ENCODE measurements at places on chromosomes 2 and 18.
A peak's percentile ranks its signal among the peaks of the same experiment; 100 is the strongest.

DNA sequence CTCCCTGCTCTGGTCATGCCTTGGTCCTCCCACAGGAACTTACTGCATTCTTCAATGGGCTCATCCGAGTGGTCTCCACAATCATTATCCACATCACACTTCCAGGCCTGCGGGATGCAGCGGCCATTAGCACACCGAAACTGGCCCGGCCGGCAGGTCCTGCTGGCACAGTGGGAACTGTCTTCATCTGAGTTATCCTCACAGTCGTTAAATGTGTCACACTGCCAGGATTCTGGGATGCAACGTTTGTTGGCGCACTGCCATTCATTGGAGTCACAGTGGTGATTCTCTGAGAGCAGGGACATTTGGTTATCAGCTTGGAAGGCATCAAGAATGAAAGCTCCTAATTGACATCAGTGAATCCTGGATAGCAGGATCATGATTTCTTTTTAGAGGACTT, 104.5 kb downstream of the DHRS9 start:
- no peak for DNase-seq

DNA sequence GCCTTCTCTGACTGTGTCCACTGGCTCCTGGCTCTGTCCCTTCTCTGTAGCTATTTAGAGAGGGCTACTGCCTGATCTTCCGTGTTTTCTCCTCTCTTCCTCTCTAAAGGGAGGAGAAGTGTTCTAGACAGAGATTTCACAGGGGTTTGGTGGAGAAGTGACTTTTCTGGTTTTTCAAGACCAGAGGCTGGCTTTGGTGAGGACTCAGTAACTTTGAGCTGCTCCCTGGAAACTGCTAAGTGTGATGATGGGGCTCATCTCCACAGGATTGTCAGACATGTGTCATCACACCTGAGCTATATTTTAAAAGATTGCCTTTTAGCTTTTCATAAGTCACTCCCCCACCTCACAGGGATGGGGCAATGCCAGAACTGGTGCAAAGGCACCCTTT, 6.2 kb downstream of the MAL start:
- no peak for DNase-seq

GRCh38 chr2:226892729-226893128, 56.9 kb downstream of the RHBDD1 start:
- no peak for DNase-seq

GRCh38 chr18:28281400-28281799, 104.5 kb upstream of the CDH2 start:
- no peak for DNase-seq

DNA sequence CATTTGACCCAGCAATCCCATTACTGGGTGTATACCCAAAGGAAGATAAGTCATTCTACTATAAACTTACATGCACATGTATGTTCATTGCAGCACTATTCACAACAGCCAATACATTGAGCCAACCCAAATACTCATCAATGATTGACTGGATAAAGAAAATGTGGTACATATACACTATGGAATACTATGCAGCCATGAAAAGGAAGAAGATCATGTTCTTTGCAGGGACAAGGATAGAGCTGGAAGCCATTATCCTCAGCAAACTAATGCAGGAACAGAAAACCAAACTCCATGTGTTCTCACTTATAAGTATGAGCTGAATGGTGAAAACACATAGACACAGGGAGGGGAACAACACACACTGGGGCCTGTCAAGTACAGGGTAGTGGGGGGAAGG, 226.7 kb upstream of the HNMT start:
- DNase-seq, result no peak

GRCh38 chr2:154720651-154721050, 22.2 kb downstream of the KCNJ3 start:
- no peak for DNase-seq

GRCh38 chr2:178247250-178247649, 52.9 kb downstream of the OSBPL6 start:
- no peak for DNase-seq

GRCh38 chr2:63012541-63012940, 38.1 kb upstream of the OTX1 start:
- DNase-seq, result no peak

- DNase-seq, result no peak
Measured at GRCh38 chr2:152037743-152038435, 61.0 kb downstream of the CACNB4 start.

GRCh38 chr2:26983746-26984145, 13.3 kb downstream of the MAPRE3 start:
- no peak for DNase-seq

- no peak for DNase-seq
Measured at GRCh38 chr2:239214725-239215124, 186.1 kb downstream of the HDAC4 start.

GRCh38 chr2:229601396-229601795, 113.0 kb downstream of the DNER start:
- DNase-seq, result no peak

GRCh38 chr2:68771211-68771751, 36.7 kb downstream of the ARHGAP25 start:
- DNase-seq, result peak; percentile 41

- DNase-seq, result no peak
Measured at GRCh38 chr2:111705239-111705638, 178.8 kb downstream of the ANAPC1 start.

- DNase-seq, result no peak
Measured at GRCh38 chr2:101003278-101003775, 1.2 kb downstream of the RPL31 start.

DNA sequence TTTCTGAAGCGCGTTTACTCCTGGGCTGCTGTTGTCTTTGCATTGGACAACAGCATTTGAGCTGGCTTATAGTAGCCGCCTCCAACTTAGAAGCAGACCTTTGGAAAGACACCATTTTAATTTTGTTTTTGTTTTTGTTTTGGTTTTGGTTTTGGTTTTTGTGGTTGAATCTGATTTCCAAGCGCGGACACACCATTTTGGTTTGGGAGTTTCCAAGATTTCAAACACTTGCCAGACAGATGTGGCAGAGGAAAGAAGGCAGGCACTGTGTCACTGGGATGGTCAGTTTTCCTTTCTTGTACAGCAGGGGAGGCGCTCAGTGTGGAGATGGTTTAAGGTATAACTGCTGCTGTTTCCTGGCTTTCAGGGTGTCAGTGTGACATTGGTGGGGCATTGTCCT, 126.8 kb downstream of the LAMA3 start:
- DNase-seq, result no peak

DNA sequence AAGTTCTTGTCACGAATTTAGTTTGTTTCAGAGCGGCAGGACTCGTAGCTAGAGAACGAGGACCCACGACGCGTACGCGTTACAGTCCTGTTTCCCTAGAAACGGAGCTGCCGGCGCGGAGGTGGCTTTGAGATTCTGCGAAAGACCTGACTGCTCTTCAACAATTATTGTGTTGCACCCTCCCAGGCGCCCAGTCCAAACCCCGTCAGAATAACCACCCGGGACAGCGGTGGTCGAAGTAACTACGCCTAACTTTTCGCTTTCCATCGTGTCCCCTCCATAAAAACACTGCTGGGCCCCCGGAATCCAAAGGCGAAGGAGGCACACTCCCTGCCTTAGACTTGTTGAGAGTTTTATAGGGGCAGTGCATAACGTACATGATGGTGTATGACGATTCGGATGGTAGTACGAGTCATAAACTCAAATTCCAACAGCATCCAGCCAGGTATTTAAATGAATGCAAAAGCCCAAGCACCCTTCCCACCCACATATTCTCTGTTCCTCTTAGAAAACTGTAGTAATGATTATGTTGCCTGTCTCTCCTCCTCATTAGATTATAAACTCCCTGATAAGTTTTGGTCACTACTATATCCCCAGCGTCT, 651 bp upstream of the STAM2 start:
- no peak for DNase-seq

- peak; percentile 71 for DNase-seq
Measured at GRCh38 chr2:203484266-203485112, 50.6 kb downstream of the RAPH1 start.

GRCh38 chr2:47426786-47427185, 23.8 kb downstream of the MSH2 start:
- DNase-seq, result no peak

DNA sequence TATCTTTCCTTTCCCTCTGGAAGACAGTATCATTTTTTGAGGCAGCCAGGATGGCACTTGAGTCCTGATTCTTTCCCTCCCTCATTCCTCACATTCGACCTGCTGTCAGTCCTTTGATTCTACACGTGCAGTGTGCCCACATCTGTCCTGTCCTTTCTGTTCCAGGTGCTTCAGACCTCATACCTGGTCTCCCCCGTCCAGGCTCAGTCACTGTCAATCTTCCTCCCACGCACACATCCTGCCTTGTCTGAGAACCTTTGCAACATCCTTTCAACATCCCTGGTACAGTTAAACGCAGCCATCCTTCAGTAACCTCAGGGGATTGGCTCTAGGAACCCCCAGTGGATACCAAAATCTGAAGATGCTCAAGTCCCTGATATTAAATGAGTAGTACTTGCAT, 10.1 kb downstream of the BCL2 start:
- peak; percentile 42 for DNase-seq

DNA sequence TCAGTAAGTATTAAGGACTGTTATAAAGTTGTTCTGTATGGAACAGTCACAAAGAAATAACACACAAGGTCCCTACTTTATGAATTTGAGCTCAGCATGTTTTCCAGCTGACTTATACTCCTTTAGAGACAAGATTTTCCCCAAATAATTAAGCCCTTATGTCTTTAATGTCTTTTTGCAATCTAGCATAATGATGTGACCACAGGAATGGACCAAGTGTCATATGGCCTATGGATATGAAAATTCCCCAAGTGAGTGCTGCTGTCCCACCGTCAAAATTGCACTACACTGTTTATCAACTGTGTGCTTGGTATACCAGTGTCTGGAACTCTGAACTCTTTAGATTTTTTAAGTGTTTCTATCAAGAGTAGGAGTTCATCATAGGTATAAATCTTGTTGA, 369.6 kb downstream of the PID1 start:
- no peak for DNase-seq

- no peak for DNase-seq
Measured at GRCh38 chr18:34837769-34838272, 127.7 kb downstream of the DTNA start.

DNA sequence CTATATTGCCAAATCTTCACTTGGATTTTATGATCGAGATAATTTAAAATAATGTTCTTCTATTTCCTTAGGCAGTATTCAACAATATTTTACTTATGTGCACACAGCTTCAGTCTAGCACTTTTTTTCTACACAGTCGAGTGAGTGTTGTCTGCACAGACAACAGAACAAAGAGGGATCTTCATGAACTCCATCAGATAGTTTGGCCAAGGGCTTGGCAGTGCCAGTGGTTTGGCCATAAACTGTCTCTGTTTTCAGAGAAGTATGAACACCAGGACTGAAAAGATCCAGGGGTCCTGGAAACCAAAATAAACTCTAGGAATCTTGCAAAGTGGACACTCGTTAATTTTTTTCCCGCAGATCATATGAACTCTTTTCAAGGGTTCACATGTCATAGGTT, 547.3 kb downstream of the PLCL1 start:
- no peak for DNase-seq

DNA sequence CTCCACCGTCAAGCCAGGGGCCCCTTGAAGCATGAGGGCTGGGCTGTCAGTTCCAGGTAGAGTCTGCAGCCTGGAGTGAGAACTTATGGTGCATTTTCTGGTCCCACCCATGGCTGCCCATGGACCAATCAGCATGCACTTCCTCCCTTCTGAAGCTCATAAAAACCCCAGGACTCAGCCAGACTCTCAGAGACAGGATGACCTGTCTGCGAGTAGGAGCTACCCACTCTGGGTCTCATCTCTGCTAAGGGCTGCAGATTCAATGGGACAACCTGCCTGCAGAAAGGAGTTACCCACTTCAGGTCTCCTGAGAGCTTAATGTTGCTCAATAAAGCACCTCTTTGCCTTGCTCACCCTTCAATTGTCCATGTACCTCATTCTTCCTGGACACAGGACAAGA, 9.4 kb upstream of the DUSP19 start:
- DNase-seq, result no peak

- DNase-seq, result no peak
Measured at GRCh38 chr2:130918393-130918792, 81.7 kb downstream of the ARHGEF4 start.

GRCh38 chr18:13147130-13147529, 71.4 kb upstream of the LDLRAD4 start:
- DNase-seq, result no peak

DNA sequence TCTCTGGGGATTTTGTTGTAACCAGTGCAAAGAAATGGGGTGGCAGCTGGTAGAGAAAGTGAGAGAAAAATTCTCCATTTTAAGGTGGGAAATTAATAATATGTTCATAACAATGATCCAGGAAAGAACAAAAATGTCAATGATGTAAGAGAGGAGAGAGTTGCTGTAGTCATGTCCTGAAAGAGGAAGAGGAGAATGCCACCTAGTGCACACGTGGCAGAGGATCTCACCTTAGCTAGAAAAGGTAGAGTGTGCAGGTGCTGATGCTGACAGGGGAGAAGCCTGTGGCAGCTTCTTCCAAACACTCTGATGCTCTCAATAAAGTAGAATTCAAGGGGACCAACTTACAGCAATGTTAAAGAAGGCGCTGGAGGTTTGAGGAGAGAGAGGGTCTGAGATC, 282.9 kb upstream of the PKDCC start:
- no peak for DNase-seq

DNA sequence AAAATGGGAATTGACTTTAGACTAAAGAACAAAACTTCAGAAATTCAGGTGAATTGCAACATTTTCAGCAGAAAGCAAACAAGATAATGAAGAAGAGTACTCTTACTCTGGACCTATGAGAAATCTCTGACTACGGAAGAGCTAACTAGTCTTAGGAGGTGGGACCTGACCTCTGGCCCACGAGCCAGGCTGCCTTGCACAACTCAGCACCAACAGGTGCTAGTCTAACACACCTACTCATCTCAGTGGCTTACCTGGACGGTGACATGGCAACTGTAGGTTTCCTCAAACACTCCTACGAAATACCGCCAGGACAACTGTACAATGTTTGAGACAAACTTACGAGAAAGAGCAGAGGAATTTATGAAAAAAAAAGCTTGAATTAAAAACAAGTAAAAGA, 3.1 kb upstream of the DSC3 start:
- no peak for DNase-seq

- no peak for DNase-seq
Measured at GRCh38 chr2:131641414-131642206, 113.9 kb downstream of the CCDC74A start.

DNA sequence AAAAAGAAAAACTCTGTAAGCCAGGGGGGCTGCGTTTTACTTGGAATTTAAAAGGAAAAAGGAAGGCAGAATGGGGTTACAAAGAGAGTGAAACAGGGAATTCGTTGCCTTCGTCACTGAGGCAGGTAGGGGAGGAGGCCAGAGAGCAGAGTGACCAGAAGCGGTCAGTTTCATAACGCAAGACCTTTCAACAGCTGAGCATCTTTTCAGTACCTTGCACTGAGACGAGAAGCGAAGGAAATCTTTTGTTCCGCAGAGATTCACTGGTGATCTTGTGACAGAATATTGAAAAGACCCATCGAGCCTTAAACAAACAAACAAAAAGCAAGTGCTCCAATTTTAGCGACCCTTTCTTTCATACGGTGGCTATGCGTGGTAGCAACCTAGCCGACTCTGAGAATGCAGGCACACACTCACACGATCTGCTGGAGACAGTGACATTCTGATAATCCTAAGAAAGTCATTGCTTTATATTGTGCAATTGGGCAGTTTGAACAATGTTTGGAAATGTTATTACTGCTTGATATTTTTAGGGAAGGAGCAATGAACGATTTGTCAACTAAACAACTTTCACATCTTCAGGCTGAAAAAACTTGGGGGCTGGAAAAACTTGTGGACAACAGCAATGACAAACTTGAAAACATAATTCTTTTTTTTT, 93.8 kb upstream of the ODC1 start:
- DNase-seq, result no peak

GRCh38 chr2:171146633-171147032, 14.1 kb downstream of the TLK1 start:
- DNase-seq, result no peak

Data from CD4-positive, alpha-beta T cell treated with Interleukin-21 for 1 hour (primary cell).